ENCODE measurements at places on chromosomes 1 and 21. TPM values are rescaled to one million over a fixed set of nuclear protein-coding genes. Genes with fewer than 3 reads are reported as not detected.

Gene KLHDC8A
- total RNA-seq = not detected

Gene RGS16
- 0.33 TPM for total RNA-seq

Gene A3GALT2
- not detected for total RNA-seq

Gene PLCH2
- total RNA-seq = under 0.01 TPM

Gene EFNA3
- total RNA-seq = 3.6 TPM

Gene ATP5PO
- 152 TPM for total RNA-seq

Gene CTPS1
- total RNA-seq = 35.9 TPM

Gene COL24A1
- total RNA-seq = not detected

Gene CACNA1S
- not detected for total RNA-seq

Gene GBP5
- total RNA-seq = under 0.01 TPM

Gene DPT
- total RNA-seq = not detected

Gene PHTF1
- 54.6 TPM for total RNA-seq

Gene MATN1
- total RNA-seq = under 0.01 TPM

Gene GALNT2
- 61.7 TPM for total RNA-seq

Gene FAM151A
- not detected for total RNA-seq

Gene SERTAD4
- total RNA-seq = 3.3 TPM

Data from vein endothelial cell (primary cell).